ENCODE measurements at places on chromosomes 13 and 19.
A peak's percentile ranks its signal among the peaks of the same experiment; 100 is the strongest.

GRCh38 chr13:39451860-39452301 lies 151.1 kb downstream of the LHFPL6 start:
- DNase-seq, result no peak

- no peak for DNase-seq
These were observed 6.8 kb downstream of the CDX2 start for GRCh38 chr13:27962128-27962841.

GRCh38 chr13:24709186-24709913 lies 29.1 kb downstream of the ATP12A start:
- no peak for DNase-seq

GRCh38 chr19:6772028-6772865 lies at the start of gene VAV1:
Gene VAV1 (plus strand): TSS chr19:6772708. CDS start chr19:6772808, 100 bp downstream.
- no peak for DNase-seq

- no peak for DNase-seq
These were observed 221.8 kb downstream of the ENOX1 start for GRCh38 chr13:43564952-43565351.

- DNase-seq, result no peak
These were observed 45.0 kb downstream of the CBY2 start for GRCh38 chr13:45747071-45747470.

DNA sequence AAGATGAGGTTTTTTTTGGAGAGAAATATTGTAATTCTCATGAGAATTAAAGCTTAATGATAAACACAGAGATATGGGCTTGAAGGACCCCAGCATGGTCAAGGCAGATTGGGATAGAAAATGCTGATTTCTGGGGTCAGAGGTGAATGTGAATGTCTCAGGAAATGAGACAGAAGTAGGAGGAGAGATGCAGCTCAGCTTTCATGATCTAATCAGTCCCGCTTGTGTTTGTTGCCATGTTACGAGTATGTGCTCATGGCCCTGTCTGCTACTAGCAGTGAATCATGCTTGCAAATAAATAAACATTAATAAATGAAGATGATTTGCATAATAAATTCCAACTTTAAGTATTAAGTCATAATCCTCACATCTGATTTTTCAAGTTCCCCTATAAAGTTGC lies 23.0 kb upstream of the NDFIP2 start:
- peak; percentile 71 for DNase-seq
